ENCODE measurements at places on chromosomes 3 and 15.

DNA sequence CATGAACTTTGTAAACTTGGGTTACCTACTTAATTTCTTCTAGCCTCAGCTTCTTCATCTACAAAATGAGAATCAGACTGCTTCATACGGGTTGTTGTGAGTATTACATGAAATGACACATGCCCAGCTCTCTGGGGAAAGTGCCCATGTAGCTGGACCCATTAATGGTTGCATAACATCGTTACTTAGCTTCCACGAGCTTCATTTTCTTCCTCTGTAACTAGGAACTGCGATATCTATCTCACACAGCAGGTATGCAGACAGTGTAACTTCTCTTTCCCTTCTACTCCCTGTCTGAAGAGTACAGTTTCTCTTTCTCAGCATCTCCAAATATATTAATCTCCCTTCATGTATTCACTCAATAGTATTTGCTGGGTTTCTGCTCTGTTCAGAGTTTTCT, 37.9 kb upstream of the DLG1 start:
- DNase-seq = no peak

- DNase-seq = no peak
Measured at GRCh38 chr15:98580572-98580971, 67.8 kb upstream of the IGF1R start.

DNA sequence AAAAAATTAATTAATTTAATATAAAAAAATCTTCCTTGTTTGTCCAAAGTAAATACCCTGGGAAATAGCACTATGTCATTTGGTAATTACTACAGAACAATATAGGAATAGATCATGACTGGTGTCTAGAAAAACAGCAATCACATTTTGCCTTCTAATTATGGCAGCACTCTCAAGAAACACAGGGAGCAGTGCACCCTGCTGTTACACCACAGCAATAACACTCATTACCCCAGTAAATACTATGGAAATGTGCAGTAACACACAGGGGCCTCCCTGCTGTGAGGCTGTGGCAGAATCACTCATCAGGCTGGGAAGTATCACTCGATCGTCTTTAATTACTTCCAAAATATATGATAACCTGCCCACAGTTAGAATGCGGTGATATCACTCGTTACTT, 646.0 kb downstream of the TUSC7 start:
- no peak for DNase-seq

DNA sequence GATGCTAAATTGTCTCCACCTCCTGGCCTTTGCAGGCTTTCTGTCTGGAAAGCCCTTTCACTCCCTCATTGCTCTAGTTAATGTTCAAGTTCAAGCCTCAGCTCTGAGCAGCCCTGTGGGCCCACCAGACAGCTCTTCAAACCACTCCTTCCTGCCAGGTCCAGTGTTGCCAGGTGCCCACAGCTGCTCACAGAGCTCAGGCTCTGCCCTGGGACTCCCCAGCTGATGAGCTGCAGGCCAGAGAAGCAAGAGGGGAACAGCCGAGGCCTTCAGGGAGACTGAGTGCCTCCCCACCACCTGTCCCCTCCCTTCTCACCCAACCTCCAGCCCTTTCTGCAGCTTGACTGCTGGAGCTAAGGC, 1.3 kb upstream of the ZBTB47 start:
- no peak for DNase-seq

DNA sequence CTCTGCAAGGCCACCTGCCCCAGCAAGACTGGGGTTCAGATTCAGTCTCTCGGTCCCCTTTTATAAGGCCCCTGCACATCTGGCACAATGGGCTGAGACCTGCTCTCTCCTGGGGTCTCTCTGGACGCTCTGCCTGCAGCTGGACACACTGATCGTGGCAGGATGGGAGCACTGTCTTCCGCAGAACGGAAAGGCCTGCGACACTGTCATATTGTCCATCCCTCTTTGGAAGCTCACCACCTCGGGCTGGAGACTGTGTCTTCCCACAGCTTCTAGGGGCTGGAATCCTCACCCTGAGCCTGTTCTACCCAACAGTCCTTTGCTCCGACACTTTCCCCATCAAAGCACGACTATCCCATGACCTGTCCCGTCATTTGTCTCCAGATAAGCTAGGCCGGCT, 11.5 kb upstream of the IGDCC4 start:
- DNase-seq = no peak

DNA sequence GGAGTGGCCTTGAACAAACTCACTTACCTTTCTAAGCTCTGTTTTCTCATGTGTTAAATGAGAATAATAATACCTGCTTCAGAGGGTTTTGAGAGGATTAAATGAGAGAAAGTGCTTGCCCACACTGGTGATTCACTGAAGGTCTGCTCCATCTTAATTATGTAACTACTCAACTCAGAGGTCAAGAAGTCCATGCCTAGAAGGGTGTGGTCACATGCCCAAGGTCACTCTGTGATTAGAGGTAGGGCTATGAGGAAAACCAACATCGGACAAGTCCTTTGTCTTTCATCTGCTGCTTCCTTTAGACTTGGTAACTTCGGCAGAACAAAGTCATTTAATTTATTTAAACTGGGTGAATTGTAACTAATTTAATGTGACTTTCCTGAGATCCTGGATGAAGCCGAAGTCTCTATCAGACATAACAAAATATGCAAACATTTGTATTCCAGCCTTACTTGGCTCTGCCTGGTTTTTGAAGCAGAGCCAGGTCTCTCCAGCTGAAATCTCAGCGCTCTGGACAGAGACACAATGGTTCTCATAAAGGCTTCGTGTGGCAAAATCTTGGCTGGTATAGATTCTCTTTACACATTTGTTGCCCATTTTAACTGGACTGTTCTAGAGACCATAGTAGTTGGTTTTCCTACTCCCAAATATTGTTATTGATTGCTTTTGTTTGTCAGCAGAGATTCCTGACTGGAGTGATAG, 3.0 kb downstream of the CHRNA7 start:
- DNase-seq = no peak

DNA sequence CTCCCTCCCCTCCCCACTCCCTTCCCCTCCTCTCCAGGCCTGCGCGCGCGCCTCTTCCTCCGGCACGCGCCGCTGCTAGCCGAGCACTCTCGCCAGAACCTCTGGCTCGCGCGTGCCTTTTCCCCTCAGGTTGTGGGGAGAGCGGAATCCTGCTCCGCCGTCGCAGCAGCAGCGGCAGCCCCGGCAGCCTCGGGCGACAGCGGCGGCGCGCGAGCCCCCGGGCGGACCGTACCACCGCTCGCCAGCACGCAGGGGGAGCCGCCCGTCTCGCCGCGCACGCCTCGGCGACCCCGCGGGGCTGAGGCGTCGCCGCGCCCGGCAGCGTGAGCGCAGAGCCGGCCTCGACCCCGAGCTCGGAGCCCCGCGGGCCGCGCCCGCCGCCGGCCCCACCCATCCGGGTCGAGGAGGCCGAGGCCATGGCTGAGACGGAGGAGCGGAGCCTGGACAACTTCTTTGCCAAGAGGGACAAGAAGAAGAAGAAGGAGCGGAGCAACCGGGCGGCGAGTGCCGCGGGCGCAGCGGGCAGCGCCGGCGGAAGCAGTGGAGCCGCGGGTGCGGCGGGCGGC, at the start of gene CDV3:
TSS of gene CDV3 (plus strand) at position 58 of the 566 bp plus-strand sequence. CDS start at position 417, 359 bp downstream.
- no peak for DNase-seq

GRCh38 chr15:98649472-98650416, 1.4 kb downstream of the IGF1R start:
- DNase-seq = no peak

GRCh38 chr3:143811602-143812001, 36.7 kb downstream of the SLC9A9 start:
- no peak for DNase-seq

DNA sequence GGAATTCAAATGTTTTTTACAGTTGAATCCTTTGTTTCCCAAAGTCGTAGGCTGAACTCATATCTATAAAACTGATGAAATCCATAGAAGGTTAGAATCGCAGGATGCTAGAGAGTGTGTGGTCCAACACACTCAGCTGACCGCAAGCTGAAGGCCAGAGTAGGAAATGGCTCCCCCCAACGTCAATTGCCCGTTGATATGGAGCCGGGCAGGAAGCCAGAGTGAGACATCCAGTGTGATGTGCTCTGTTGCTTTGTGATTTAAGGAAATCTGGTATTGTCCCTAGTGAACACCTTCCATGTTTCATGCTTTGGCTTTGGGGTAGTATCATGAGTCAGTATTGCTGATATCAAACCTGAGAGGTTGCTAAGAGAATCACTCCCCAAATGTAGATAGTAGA, 5.8 kb upstream of the MEX3B start:
- DNase-seq = no peak

DNA sequence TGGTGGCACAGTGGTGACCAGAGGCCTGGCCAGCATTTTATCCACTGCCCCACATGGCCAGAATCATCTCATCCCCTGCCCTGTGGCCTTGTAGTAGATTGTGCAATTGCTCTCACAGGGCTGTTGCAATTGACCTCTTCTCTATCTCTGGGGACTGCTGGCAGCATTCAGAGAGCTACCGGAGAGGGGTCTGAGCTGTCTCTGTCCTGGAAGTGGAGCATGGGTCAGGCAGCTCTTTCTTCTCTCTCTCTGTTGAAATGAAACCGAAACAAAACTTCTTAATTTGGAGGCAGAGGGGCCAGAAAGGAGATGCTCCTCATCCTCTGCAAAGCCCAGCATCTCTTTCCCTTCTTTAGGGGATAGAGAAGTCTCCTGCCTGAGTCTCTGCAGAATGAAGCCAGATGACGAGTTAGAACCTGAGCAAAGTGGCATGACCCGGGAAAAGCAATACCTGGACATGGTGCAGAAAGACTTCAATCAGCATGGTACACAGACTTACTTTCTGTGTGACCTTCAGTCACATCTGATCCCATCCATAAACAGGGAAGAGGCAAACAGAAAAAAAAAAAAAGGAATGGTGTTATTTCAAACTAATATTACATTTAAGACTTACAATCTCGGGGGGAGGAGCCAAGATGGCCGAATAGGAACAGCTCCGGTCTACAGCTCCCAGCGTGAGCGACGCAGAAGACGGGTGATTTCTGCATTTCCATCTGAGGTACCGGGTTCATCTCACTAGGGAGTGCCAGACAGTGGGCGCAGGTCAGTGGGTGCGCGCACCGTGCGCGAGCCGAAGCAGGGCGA, 144.5 kb upstream of the BCL6 start:
- no peak for DNase-seq

DNA sequence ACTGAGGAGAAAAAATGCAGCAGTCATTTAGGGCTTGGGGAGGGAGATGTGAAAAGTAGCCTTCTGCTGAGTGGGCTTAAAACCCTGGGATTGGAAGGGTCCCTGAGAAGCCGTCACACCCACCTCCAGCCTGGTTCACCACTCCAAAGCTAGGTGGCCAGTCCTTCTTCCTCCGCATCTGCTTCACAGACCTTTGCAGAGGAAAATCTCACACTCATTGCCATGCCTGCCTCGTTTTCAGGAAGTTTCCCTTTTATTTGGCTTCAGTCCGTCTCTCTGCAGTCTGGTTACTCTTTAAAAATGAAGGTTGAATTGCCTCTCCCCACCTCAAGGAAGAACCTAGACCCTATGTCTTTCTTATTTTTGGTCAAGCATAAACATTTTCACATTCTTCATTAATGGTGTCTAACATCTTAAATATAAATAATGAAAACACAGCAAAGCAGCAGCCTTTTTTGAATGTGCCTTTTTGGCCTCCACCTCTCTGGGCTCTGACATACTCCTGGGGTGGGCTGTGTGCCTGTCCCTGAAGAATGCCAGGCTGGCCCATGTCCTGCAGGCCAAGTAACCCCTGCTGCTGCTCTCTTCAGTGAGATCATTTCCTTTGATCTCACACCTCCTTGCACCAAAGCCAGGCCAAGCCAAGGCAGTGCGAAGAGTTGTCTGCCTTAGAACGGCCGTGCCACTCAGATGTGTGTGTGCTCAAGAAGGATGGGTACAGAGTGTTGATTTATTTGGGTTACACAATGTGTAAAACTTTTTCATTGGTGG, 11.0 kb downstream of the MRAS start:
- no peak for DNase-seq

DNA sequence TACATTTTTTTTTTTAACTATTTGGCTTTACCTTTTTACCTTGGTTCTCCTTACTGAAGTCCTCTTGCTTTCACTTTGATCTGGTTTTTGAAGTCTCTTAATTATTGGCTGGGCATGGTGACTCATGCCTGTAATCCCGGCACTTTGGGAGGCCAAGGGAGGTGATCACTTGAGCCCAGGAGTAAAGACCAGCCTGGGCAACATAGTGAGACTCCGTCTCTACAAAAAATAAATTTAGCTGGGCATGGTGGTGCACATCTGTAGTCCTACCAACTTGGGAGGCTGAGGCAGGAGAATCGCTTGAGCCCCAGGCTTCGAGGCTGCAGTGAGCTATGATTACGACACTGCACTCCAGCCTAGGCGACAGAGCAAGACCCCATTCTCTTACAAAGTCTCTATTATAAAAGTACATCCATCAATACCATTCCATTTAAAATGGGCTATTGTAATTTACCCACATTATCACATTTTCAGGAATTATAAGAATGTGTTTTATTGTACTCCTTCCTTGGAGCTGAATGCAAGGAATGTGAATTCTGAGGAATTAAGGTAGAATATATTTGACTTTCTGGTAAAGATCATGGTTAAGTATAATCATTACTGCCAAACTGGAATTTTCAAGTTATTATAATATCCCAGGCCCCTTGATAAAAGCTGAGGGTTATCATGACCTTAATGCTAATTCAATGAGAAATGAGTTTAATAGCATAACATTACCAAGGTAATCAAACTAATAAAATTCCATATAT, 49.0 kb downstream of the MSL2 start:
- DNase-seq = no peak

Measured in spinal cord (tissue), 10 donors.